Hematopoietic multipotent progenitor cell (in vitro differentiated cells): ENCODE measurements at places on chromosomes 6 and 20.

DNA sequence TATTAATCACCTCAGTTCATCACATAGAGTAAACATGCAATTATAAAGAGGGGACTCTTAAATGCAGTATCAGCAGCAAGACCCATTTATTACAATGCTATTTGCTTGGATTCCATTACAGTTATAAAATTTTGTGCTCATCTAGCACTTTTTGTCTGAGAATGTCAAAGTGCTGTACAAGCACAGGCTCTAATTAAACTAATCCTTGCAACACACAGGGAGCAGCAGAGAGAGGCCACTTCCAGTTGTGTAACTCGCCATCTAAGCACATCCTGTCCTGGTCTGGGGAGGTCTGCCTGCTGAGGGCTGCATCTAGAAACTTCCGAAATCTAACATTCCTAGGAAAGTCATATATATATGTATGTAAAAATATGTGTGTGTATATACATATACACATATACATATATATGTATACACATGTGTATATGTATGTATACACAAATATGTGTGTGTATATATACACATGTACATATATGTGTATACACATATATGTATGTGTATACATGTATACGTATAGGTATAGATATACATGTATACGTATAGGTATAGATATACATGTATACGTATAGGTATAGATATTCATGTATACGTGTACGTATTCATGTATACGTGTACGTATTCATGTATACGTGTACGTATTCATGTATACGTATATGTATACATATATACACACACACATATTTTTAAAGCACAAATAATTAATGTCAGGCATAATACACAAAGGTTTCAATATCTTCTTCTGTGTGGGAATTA lies 136.4 kb upstream of the JARID2 start:
- DNase-seq = no peak

GRCh38 chr6:42200035-42200434 lies 5.3 kb upstream of the GUCA1B start:
- DNase-seq = no peak

DNA sequence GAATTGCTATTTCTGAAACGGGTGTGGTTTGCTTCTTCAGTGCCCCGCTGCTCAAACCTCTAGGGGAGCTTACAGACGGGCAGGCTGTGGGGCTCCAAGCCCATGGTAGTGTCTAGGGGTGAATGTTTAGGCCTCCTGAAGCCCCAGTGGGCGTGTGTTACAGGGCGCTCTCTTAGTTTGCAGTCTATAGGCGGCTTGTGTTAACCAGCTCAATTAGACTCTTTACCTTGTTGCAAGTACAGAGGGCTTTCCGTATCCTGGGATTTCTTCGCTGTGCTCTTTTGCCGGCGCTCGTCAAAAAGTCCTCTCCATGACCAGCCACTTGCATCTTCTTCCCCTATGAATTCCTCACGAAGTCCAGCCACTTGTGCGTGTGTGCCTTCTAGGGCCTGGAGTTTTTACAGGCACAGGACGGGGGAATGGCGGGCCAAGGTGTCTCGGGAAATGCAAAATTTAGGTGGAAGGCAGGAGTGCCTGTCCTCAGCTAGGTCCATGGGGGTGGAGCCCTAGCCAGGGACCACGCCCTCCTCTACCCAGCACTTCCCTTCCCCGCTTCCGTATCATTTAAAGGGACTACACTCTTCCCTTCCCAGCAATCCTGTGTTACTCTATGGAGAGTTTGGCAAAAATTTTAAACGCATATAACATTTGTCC lies 94.5 kb downstream of the HTR1B start:
- DNase-seq = no peak

DNA sequence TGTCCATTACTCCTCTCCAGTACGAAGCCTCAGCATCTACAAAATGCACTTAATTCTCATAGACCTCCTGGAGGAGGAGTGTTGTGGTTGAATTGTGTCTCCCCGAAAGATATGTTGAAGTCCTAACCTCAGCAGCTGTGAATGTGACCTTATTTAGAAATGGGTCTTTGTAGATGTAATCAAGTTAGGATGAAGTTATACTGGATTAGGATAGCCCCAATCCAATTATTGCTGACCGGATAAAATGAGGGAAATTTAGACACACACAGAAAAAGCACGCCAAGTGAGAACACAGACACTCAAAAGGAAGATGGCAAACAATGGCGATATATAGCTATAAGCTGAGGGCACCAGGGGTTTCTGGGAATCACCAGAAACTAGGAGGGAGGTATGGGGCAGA lies 64.2 kb upstream of the FAM184A start:
- no peak for DNase-seq

DNA sequence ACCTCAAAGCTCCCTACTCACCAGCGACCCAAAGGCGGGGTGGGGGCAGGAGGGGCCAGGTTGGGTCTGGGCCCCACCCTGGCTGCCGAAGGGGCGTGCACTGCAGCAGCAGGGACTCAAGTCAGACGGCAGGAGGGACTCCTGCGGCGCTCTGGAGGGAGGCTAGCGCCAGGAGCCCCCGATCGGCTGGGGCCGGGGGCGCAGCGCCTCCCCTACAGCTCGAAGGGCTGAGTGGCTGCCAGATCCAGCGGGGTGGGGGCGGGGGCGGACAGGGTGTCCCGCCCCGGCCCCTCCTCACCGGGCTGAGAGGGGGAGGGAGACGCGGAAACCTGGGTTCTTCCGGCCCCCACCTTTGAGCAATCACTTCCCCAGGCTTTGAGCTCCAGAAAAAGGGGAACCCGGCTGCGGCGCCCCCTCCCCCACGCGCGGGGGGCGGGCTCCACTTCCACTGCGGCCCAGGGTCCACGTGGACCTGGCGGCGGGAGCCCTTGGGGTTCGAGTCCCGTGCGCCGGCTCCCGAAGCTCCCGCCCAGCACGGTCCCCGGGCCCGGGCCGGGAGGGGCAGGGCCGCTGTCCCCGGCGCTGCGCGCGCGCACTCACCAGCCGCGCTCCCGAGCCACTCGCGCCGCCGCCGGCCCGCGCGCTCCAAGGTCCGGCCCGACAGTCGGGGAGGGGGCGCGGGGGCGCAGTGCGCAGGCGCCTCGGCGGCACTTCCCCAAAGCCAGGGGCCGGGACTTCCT lies at the start of gene RGS19:
Gene RGS19, minus strand, starts transcription at position 246 of the 740 bp plus-strand sequence. CDS start 2,632 bp downstream, outside the sequence.
- DNase-seq = peak; percentile 50

DNA sequence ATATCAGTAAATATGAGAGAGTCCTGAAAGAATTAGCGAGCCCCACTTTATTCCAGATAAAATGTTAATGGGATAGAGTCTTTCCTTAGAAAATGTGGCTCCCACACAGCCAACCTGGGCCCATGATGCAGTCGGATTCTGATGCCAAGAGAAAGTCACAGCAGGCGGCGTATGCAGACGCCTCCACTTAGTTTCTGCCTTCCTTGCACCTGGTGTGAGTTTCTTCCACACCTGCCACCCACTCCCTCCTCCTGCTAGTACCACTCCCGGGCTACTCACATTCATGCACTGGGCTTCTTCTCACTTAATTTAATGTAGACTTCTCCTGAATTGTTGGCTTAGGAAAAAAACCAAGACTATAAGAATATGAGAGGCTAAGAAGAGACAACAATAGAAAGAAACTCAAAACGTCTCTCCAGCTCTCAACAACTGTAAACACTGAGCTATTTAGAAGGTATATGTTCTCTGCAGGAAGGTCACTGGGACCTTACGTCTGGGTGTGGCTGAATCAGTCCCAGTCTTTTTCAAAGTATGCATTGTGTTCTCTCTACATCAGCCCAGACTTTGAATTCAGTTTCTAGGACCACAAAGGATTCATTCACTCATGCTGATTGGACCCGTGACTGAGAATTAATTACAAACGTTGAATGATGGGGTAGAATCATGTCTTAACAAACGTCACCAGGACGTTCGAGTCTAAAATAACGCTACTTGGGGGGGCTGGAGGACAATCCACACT lies 70.4 kb downstream of the GCNT2 start:
- DNase-seq = no peak

- DNase-seq = no peak
Observed at GRCh38 chr20:14830899-14831298, 493.5 kb upstream of the FLRT3 start.

DNA sequence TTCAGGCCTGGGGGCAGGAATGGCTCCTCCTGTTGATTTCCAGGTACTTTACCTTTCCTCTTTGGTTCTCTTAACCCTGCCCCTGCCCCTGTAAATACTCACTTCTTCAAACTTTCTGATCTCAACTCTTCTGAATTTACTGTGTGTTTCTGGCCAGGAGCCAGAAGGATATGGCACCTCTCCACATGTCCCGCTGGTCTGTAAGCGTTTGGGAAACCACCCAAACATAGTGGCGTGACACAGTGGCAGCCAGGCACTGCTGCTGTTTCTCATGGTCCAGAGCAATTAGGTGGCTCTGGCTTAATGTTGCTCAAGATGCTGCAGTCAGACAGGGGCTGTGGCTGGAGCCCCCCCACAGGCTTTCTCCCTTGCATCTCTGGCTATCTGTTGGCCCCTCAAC lies 374.5 kb downstream of the RNGTT start:
- DNase-seq = no peak
